ENCODE measurements at places on chromosomes 12 and 14. TPM values are rescaled to one million over a fixed set of nuclear protein-coding genes. Genes with fewer than 3 reads are reported as not detected.

DNA sequence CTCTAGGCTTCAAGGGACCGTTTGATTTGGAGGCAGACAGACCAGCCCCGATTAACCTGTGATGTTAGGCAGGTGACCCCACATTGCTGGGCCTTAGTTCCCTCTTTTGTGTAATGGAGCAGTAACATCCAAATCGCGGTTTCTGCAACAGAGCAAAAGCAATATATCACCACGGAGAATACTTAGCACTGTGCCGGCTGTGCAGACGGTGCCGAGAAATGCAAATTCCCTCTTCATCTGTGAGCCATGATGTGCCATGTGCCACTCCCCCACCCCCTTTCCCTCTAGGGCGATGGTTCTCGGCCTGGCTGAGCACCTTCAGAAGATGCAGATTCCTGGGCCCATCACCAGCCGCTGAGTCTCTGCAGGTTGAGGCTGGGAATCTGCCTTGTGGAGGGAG, 10.9 kb downstream of the BCL7A start:
- H3K4me3 ChIP-seq, result no peak overlapping the region
- H3K27me3 ChIP-seq, result no peaks in the 10 kb centered on the region
- H3K4me1 ChIP-seq, result peaks cover 9% of the 10 kb centered on the region
- no peak overlapping the region for H3K27ac ChIP-seq

DNA sequence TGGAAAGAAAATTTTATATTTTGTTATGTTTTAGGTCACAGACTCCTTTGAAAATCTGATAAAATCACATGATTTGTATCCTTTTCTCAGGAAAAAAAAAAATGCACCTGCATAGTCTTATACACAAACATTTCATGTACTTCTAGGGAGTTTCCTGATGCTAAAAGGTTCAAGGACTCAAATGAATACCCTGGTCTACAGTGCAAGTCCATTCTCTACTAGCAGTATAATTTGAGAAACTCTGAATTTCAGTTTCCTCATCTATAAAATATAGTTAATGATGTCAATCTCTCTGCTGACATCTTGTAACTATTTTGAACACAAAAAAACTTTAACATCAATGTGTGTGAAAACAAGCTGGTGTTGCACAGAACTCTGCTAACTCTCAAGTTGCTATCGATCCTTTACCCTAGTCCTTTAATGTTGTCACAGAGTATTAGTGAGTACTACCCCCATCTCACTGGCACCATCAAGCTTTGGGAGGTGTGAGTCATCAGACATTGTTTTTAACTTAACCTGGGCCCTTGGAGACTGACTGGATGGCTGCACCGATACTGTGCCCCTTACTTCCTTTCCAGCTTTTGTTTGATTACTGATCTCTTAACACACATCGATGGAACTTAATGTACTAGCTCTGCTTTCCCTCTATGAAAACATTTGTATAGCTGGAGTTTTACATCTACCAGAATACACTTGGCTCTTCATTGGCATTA, 251.9 kb upstream of the SOX5 start:
- H3K4me3 ChIP-seq, result no peak overlapping the region
- no peak overlapping the region for H3K27ac ChIP-seq
- no peak for DNase-seq
- no peaks in the 10 kb centered on the region for H3K27me3 ChIP-seq
- no peaks in the 10 kb centered on the region for H3K4me1 ChIP-seq
- no peaks in the 10 kb centered on the region for H3K36me3 ChIP-seq

DNA sequence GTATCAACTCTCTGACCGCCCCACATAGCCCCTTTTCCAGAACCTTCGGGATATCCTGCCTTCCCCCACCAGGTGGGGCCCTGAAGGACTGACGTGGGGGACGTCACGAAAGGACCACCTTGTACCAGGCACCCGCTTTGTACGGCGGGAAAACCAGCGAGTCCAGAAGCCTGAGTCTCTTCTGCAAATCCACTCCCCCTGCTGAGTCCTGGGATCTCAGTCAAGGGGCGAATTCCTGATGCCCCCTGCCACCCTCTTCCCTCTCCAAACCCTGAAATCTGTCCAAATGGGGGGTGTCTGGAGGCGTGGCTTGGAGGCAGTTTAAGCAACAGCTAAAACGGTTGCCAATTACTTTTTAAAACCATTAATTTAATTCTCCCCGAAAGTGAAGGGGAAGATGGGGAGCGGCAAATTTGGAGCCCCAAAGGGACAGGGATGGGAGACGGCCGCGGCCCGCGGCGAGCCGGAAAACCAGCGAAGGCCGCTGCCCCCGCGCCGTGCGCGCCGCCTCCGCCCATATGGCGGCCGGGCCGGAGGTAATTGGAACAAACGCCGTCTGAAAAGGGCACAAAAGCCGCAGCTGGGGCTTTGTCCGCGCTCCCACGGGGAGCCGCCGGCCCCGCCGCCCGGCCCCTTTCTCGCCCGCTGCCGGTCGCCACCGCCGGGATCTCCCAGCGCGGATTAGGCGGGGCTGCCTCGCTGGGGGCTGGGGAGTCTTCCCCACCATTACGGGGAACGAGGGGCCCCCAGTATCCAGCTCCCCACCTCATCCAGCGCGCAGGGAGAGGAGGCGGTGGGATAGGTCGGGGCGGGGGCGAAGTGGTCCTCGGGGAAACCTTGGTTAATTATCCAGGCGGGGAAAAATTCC, 6.6 kb downstream of the LHX5 start:
- peaks cover 78% of the 10 kb centered on the region for H3K27me3 ChIP-seq
- H3K36me3 ChIP-seq, result no peaks in the 10 kb centered on the region
- peaks cover 25% of the 10 kb centered on the region for H3K4me1 ChIP-seq
- peak overlapping the region; percentile 28 for H3K4me3 ChIP-seq

DNA sequence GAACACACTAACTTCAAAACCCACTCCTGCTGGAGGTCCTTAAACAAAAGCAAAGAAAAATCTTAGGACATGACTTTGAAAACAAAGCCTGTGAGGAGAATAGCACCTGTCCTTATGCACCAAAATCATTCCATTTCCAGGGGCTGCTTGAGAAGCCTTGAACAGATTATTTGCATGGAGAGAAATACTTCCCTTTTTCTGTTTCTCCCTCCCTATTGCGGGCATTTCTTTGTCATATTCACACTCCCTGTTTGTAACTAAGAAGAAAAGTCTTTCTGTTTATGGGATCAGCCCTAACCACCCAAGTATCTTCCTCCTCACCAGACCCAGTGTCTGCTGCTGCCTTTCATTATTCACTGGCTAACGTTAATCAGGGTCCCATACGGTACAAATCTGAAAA, 218.8 kb downstream of the DPF3 start:
- DNase-seq, result no peak
- H3K4me3 ChIP-seq, result no peak overlapping the region
- H3K27ac ChIP-seq, result no peak overlapping the region
- peaks cover 3% of the 10 kb centered on the region for H3K27me3 ChIP-seq
- peaks cover 36% of the 10 kb centered on the region for H3K36me3 ChIP-seq
- peaks cover 2% of the 10 kb centered on the region for H3K4me1 ChIP-seq

GRCh38 chr14:29759521-29760340, 167.9 kb downstream of the PRKD1 start:
- H3K36me3 ChIP-seq, result no peaks in the 10 kb centered on the region
- H3K27me3 ChIP-seq, result no peaks in the 10 kb centered on the region
- no peak for DNase-seq
- no peak overlapping the region for H3K4me3 ChIP-seq
- H3K4me1 ChIP-seq, result no peaks in the 10 kb centered on the region

The ASIC1 gene
- total RNA-seq, result 31.3 TPM

- peaks cover 2% of the 10 kb centered on the region for H3K27me3 ChIP-seq
- no peak for DNase-seq
- H3K4me1 ChIP-seq, result peaks cover 4% of the 10 kb centered on the region
Measured at GRCh38 chr12:42299392-42300308, 26.2 kb downstream of the ZCRB1 start.

The PCED1B gene
- total RNA-seq, result 102 TPM

DNA sequence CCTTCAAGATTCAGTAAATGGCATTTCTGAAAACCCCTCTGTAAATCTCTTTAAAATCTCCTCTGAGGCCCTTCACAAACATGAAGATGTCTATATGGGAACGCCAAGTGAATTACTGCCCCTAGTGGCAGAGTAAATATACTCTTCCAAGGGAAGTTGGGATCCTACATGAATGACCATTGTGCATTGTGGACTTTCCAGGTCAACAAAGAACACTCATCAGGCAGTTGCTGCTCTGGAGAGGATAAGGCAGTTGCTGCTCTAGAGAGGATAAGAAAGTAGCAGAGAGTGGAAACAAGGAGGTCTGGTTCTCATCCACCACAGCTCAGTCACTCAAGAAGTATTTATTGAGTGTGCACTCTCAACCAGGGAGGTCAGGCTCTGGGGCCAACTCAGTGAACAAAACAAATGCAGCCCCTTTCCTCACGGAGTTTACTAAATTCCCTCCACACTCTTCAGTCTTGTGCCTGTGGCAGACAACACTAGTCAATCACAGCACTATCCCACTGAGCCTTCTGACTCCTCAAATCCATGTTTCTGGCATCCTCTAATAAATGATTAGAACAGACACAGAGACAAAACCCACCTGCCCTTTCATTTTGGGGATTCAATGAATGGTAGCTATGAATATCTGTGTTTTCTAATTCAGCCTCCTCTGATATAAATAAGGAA, 52.9 kb downstream of the SVOP start:
- no peak overlapping the region for H3K27ac ChIP-seq
- peaks cover 13% of the 10 kb centered on the region for H3K27me3 ChIP-seq
- H3K36me3 ChIP-seq, result no peaks in the 10 kb centered on the region
- H3K4me3 ChIP-seq, result no peak overlapping the region
- no peak for DNase-seq
